ENCODE measurements at places on chromosomes 4 and X.

DNA sequence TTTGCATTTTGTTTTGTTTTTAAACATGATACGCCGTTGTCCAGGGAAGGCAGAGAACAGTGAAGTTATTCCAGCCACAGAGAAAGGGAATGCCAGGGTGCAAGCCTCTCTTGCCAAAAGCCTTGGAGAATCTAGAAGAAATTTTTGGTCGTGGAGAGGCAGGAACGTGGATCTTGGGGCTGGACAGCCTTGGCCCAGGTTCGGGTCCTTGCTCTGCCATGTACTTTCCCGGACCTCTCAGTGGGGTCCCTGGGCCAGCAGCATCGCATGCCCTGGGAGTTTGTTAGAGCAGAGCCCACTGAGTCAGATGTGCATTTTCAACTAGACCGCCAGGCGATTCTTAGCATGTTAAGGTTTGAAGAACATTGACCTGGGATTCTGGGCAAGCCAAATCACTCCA is 18.6 kb downstream of the FAM9A start:
- DNase-seq = no peak

- no peak for DNase-seq
These were observed 734 bp downstream of the STOX2 start for GRCh38 chr4:183905593-183906488.

DNA sequence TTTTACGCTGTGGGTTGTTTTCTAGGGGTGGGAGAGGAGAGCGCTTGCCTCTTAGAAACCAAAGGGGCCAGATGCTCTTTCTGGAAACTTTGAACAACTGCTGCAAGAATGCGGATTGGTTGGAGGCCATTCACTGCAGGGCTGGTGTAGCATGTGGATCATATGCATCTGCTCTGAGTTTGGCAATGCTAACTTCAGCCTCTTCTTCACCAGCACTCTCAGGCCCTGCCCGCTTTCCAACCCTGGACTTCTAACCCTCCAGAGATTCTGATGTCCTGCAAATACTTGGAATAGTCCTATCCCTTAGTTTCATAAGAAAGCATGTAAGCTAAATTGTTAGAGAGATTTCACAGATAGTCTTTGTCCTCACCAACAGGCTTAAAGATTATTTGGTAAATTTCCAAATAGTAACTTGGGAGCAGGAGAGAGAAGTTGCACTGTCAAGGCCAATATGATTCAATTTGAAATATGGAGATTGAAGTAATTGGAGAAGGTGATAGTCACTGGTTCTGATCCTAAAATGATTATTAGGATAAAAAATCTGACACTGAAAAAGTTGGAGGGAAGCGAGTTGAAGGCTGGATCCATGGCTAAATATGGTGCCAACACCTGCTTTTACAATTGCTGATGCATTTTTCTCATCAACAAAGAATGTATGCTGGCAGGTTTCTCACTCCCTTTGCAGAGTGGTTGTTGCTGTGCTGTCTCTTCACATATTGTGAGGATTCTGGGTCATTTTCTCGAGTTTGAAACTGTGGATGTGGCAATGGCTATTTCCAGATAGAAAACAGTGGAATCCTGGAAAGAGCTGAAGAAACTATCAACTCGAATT is 210.4 kb downstream of the PTTG2 start:
- no peak for DNase-seq

DNA sequence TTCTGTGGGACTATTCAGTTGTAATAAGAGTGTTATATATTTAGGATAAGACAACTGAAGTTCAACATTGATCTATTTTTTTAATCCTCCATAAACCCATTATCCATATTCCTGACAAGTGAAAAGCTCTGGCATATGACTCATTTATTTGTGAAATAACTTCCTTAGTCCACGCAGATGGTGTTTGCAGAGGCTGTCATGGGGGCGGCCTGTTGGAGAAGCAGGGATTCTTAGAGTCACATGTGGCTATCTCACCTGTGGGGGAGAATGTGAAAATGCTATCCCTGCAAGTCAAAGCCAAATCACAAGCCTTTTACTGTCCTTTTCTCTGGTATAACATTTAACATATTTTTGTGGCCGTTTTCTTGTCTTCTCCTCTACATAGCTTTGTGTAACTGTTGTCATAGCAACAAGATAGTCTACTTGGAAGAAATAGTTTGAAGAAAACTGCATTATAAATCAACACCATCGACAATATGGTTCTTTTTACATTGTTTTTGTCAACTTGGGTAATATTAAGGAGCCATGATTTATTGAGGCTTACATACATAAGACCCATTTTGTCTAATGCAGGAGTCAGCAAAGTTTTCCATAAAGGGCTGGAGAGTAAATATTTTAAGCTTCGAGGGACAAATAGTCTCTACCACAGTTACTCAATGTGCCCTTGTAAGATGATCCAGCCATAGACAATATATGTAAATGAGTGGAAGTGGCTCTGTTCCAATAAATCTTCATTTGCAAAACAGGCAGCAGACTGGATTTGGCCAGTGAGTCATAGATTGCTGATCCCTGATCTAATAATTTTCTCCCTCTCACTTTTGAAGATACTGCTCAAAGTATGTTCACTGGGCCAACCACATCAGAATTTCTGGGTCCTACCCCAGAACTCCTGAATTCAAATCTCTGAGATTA is 395.0 kb downstream of the DTHD1 start:
- peak; percentile 9 for DNase-seq

DNA sequence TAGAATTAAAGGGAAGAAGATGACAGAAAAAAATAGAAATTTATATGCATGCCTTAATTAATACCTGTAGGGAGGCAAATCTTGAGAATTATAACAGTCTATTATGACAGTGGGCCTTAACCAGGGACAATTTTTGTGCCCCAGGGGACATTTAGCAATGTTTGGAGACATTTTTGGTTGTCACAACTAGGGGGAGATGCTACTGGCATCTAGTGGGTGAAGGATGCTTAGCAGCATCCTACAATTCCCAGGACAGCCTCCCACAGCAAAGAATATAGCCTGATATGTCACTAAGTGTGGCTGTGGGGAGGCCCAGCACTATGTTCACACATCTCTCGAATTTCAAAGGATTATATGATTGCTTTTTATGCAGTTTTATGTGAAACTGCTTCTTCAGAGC is 10.5 kb downstream of the GPR82 start:
- DNase-seq = peak; percentile 1

DNA sequence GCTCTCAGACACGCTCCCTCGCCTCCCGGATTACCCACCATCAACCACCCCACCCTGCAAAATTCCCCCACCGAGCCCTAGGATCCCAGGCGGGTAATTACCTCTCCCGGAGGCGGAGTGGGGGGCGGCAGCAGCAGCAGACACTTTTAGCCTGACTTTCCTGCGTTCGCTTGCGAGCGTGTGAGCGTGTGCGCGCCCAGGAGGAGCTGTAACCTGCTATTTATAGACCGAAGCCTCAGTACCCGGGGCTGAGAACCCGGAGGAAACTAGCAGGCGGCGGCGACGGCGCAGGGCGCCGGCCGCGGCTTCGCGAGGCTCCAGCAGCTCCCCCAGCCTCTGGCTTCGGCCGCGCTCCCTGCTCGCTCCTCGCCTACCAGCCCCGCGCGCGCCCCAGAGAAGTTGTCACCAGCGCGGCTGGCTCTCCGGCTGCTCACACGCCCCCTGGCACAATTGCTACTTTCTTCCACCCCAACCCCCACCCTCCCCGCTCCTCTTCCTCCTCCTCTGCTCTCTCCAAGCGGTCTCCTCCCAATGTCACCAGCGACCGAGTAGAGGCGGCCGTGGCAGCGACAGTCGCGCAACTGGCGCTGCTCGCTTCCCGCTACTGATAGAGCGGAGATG is at the start of gene INPP4B:
Gene INPP4B (minus strand): TSS at position 194 of the 621 bp plus-strand sequence.
- peak; percentile 22 for DNase-seq

- DNase-seq = no peak
These were observed 2.9 kb downstream of the PDGFRA start for GRCh38 chr4:54231768-54232688.

DNA sequence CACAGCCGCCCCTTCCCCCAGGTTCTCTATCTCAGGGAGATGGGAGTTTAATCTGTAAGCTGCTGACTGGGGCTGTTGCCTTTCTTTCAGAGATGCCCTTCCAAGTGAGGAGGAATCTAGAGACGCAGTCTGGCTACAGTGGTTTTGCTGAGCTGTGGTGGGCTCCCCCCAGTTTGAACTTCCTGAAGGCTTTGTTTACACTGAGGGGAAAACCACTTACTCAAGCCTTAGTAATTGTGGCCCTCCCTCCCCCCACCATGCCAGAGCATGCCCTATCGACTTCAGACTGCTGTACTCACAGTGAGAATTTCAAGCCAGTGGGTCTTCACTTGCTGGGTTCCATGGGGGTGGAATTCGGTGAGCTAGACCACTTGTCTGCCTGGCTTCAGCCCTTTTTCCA is 131.3 kb downstream of the FAAH2 start:
- no peak for DNase-seq

GRCh38 chr4:140641789-140642439 is 73.2 kb upstream of the UCP1 start:
- no peak for DNase-seq

DNA sequence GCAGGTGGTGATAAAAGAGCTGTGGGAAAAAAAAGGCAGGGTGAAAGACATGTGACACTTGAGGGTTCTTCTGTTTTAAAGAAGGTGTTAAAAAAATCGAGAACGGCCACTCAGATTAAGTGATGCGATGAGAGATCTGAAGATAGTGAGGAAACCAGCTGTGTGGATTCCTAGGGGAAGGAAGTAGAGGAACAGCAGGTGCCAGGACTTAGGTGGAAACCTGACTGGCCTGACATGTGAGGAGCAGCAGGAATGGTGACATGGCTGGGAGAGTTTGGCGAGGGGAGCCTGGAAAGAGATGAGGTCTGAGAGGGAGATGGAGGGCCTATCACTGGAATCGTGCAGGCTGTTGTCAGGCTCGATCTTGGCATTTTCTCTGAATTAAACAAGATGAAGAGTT is 55.5 kb downstream of the BMPR1B start:
- no peak for DNase-seq

DNA sequence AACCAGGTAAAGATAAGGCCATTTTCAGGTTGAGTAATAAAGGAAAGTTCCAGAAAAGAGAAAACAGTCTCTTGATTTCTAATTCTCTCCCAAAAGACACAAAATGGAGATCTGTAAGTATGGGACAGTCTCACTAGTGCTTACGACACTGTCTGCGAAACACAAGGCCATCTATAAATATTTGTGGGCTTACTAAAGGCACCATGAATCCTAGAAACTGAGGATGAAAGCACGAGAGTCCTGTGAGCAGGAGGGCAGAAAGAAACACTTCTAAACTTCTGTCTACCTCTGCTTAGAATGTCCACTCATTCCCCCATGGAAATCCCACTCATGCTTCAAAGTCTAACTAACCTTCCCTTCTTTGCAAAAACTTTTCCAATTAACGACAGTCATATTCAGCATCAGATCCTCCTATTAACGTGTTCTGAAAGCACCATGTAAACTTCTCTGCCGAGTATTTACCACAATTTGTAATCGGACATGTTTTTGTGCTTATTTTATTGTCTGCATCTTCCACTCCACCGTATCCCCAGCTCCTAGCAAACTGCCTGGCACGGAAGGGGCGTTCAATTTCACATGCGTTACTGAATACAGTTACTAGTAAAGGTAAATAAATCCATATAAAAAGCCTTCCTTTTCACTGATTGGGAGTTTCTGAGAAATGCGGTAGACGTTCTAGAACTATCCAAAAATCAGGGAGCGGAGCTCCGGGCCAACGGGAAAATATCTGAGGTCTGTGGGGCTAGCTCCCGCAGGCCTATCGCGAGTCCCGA is 665 bp downstream of the PSMD10 start:
- no peak for DNase-seq

GRCh38 chrX:79573760-79574159 is 206.6 kb upstream of the ITM2A start:
- DNase-seq = no peak

- no peak for DNase-seq
These were observed 87.7 kb downstream of the FHDC1 start for GRCh38 chr4:153023692-153024394.

DNA sequence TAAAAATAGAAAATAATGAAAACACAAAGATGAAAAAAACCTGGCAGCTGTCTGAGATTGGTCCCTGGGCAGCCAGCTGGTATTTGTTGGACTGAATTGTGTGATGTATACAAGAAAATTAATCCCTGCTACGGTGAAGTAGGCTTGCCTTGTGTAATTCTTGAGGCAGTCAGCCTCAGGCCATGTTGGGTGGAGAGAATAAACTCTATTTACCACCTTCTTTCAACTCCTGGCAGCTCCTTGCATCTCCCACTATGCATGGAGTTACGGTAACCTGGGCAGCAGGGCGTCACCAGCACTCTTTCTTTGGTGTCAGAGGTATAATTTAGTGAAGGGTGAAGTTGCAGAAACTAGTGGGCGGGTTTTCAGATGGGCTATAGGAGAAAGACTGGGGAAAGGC is 3.5 kb downstream of the SPIN2A start:
- no peak for DNase-seq

DNA sequence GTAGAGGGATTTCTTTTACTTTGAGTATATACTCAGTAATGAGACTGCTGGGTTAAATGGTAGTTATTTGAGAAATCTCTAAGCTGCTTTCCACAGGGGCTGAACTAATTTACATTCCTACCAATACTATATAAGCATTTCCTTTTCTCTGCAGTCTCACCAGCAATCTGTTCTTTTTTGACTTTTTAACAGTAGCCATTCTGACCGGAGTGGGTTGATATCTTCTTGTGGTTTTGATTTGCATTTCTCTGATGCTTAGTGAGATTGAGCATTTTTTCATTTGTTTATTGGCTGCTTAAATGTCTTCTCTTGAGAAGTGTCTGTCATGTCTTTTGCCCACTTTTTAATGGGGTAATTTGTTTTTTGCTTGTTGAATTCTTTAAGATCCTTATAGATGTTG is 43.3 kb downstream of the SPCS3 start:
- no peak for DNase-seq

GRCh38 chr4:183223053-183223452 is 97.0 kb downstream of the CLDN22 start:
- no peak for DNase-seq

GRCh38 chr4:150896497-150896896 is 118.6 kb downstream of the LRBA start:
- no peak for DNase-seq

GRCh38 chr4:86845593-86845992 is 3.6 kb downstream of the SLC10A6 start:
- DNase-seq = no peak

GRCh38 chr4:20043991-20044390 is 207.7 kb upstream of the SLIT2 start:
- DNase-seq = no peak

GRCh38 chr4:124206779-124207605 is 505.5 kb downstream of the ANKRD50 start:
- DNase-seq = no peak

- no peak for DNase-seq
These were observed 3.8 kb upstream of the FBXW7 start for GRCh38 chr4:152539556-152540292.

DNA sequence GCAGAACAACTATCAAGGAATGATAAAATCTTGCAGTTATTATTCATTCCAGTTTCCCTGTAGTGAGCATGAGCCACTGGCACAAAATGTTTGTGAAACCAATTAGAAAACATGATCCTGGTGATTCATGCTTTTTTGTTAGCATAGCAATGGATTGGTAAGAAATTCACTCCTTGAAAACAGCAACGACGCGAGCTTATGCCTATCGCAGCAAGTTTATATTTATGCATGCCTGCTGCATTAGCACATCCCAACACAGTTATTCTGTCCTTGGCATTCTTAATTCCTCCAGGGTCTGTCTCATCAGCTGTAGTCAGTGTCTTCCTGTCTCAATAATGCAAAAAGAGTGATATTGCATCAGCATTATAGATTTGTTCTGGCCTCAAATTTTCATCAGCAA is 975.9 kb downstream of the STIM2 start:
- DNase-seq = no peak

All from astrocyte of the cerebellum (primary cell).